ENCODE measurements at places on chromosomes 16 and 17.

DNA sequence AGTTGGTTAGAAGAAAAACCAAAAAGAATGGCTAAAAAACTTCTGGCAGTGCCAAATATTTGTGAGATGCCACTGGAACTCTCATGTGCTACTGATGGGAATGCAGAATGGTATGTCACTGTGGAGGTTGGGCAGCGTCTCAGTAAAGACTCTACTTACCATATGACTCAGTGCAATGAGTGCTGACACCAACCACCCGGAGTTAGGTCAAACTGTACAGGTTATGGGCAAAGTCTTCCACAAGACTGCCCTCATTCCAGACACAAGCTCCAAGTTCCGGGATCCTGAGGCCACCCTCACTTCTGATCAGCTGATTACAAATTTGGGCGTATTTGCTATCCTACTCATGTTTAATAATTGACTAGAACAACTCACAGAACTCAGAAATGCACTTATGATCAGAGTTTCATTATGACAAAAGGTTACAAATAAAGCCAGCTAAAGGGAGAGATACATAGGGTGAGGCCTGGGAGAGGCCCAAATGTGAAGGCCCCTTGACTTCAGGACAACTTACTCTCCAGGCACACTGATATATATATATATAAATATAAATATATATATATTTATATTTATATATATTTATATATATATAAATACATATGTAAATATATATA lies 114.9 kb downstream of the TRIM37 start:
- DNase-seq, result no peak

DNA sequence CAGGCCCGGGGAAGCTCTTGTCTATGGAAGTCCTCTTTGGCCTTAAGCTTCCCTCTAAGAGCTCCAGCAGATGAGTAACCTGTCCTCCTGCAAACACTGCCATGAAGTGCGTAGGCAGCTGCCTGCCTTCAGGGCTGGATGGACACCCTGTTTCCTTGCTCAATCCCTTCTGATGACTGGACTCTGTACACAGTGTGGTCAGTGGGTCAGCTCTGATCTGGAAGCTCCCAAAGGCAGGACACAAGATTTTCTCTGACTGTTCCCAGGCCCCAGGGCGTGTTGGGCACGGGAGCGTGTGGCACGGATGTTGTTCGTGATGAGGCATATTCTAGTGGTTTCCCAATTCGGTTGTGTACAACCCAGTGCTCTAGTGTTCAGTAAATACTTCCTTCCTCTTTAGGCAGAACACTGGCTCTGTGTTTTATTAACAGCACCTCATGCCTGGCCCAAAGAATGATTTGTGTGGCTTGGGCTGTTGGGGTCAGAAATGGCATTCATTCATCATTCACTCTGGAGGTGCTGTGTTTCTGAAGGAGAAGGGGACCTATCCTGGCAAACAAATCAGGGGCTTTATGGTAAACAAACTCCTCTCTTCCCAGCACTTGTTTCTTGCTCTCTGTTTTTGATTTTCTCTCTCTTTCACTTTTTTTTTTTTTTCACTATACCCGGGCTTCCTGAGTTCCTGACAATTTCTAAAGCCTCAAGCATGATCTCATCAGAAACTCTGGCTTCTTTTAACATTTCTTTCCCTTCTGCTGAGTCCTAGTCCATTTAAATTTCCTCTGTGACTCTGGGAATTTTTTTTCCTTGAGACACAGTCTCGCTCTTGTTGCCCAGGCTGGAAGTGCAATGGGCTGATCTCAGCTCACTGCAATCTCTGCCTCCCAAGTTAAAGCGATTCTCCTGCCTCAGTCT lies 12.0 kb upstream of the RNF157 start:
- DNase-seq, result peak; percentile 86

DNA sequence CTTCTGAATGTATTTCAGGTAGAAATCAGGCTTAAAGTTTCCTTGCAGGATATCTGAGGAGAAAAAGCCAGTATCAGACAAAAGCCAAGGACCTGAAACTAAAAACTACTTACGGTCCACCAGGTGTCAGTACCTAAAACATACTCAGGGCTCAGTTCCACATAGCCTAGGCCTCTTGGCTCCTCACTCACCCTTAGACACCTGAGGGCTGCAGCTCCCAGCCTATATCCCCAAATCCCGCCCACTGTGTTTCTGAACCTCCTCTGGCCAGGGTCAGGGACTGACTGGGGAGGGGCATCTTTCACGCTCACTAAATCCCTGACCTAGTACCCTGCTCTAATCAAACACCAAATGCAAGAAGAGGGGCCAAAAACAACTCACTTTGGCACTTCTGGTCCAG lies 8.8 kb upstream of the ROGDI start:
- no peak for DNase-seq

GRCh38 chr16:46783800-46784199 lies 35.7 kb upstream of the MYLK3 start:
- no peak for DNase-seq

DNA sequence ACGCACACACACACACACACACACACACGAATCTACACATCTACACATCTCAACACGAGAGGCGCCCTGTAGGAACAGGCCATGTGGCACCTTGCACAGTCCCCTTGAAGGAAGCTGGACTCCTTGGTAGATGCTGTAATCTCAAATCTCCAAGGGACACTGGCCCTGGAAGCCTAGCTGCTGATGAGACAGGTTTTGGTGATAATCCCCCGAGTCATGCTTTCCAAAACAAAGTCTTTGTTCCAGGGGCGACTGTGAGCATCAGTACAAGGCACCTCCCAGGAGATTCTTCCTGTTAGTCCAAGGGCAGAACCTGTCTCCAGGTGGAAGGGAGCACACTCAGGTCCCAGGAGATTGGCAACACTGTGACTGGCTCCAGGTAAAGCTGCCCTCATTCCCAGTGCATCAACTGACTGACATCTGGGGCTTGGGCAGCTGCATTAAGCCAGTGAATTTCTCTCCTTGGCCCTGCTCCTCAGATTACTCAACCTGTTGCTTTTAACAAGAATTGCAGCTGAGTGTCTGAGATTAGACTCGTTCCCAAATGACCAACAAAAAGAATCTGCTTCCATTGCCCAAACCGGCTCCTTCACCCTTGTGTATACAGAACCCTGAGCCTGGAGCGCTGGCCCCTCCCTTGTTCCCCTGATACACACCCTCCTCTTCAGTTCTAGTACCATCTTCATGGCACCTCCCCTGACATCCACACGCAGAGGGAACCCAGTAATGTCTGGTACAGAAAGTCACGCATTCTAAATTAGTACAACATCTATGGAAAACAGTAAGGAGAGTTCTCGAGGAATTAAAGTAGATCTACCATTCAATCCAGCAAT lies 13.9 kb upstream of the TNRC6C start:
- DNase-seq, result no peak

- no peak for DNase-seq
Measured at GRCh38 chr16:72786606-72787005, 261.3 kb downstream of the ZFHX3 start.

DNA sequence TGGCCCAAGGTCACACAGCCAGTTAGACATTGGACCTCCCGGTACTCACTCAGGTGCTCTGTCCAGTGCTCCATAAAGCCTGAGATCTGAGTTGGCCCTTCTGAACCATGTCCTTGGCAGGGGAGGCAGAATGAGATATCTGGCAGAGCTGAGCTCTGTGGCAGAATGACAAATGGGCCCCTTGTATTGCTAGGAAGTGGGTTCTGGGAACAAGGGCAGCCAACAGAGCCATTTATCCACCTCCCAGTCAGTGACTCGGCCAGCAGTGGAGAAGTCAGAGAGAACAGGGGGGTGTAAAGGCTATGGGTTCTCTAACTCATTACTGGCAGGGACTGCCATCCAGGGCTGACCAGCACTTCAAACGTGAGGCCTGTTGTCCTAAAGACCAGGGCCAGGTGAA lies 117.1 kb upstream of the NLRP1 start:
- no peak for DNase-seq

DNA sequence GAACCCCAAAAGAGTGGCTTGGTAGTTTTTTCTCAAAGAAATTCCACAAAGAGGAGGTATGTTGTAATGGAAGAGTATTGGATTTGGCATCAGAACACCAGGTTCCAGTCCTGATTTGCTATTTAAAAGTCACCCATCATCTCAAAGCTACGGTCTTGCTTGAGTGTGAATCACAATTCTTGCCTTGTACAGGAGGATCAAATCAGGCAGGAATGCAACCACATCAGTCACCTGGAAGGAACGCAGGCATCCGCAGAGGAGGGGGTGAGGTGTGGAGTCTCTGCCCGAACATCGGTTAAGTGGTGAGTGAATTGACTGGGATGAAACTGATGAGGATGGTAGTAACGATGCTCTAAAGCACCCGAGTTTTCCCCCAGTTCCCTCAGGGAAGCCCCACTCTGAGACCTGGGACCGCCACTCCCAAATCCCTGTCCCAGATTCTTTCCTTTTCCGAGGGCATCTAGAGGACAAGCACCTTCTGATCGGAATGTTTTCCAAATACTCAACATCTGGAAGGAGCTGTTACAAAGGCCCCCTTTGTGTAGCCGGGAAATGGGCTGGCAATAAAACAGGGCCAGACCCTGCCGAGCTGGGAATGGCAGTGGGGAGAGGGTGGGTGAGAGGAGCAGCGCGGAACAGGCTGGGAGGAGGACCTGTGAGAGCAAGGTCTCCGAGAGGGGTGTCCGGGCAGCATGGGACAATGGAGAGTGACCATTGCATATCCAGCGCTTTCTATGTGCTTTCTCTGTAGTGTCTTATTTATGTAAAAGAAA lies 469.6 kb downstream of the SLC39A11 start:
- DNase-seq, result no peak

DNA sequence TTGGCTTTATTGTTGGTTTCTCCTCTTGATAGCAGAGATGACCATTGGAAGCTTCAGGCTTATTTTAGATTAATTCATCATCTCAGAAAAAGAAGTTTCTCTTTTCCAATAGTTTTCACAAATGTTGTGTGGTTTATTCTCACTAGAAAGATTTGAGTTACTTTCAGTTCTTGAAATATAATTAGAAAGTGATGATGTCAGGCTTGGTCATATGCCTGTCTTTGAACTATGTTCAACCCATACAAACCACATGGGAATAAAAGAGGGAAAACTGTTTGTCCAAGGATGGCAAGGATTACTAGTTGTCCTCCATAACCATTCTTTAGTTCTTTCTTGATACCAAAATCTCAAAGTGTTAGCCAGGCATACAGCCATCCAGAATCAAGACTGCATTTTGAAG lies 3.7 kb upstream of the HS3ST2 start:
- DNase-seq, result no peak

- no peak for DNase-seq
Measured at GRCh38 chr16:67215706-67216105, 11.2 kb upstream of the TMEM208 start.

DNA sequence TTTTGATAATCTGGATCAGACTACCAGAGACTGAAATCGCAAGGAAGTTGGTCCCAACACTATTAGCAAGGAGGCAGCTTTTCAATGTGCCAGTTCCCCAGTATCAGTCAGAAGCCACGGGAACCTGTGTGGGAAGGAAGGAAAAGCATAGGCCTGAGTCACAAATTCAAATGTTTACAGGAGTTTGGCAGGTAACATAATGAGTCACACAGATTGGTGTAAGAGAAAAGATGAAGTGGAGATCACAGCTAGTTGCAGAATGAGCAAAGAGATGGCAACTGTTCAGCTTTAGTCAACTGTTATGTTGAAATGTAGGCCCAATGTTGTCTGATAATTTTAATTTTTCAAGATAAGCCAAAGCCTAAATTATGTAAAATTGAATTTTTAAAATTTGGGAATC lies 28.1 kb upstream of the ITGA2B start:
- DNase-seq, result peak; percentile 55

- DNase-seq, result no peak
Measured at GRCh38 chr16:15652293-15653001, 2.4 kb downstream of the NDE1 start.

- DNase-seq, result peak; percentile 19
Measured at GRCh38 chr16:1674751-1675664, 3.1 kb upstream of the JPT2 start.

- peak; percentile 7 for DNase-seq
Measured at GRCh38 chr17:12591021-12591735, 74.5 kb upstream of the MYOCD start.

GRCh38 chr17:47120521-47121095 lies 68.5 kb downstream of the CDC27 start:
- no peak for DNase-seq

DNA sequence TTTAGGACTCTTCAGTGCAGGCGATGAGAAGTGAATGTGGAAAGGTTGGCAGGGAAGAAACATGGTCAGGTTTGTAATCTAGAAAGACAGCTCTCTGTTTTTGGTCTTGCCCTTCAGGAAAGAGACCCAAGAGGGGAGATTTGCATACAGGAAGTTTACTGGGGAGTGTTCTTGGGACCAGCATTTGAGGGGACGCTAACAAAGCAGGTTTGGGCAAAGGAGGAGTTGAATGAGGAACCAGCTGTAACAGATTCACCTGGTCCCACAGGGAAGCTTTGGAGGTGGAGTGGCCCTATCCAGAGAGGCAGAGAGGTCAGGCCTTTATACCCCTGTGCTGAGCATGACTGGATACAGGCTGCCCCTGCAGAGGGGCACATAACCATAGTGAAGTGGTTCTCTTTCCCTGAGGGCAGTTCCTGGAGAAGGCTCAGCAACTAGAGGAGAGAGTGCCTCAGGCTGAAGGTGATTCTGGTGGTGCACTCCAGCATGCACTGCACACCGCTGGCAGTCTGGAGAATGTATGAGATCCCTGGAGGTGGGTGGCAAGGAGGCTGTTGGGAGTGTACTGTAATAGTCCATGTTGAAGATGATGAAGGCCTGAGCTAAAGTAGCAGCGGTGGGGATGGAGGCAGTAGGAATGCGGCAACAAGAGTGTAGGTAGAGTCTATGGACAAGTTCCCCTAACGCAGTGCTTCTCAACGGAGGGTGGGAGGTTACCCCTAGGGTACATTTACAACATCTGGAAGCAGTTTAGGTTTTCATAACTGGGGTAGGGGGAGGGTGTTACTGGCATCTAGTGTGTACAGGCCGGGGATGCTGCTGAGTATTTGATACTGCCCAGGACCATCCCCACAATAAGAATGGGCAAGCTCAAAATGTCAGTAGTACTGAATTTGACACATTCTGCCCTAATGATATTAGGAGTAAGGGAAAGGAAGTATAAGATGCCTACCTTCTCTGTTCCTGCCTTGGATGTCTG lies 37.2 kb downstream of the MAP2K6 start:
- no peak for DNase-seq

GRCh38 chr17:66938656-66939055 lies 25.9 kb upstream of the CACNG4 start:
- no peak for DNase-seq

- DNase-seq, result no peak
Measured at GRCh38 chr17:8053600-8053999, 14.7 kb downstream of the ALOX15B start.

Measured in skeletal muscle cell (primary cell).